CD4-positive, alpha-beta T cell treated with Interleukin-17A for 1 hour (primary cell): ENCODE measurements at places on chromosomes 7 and 10.
A peak's percentile ranks its signal among the peaks of the same experiment; 100 is the strongest.

- DNase-seq: no peak
Measured at GRCh38 chr7:7607010-7607409, 33.5 kb upstream of the UMAD1 start.

DNA sequence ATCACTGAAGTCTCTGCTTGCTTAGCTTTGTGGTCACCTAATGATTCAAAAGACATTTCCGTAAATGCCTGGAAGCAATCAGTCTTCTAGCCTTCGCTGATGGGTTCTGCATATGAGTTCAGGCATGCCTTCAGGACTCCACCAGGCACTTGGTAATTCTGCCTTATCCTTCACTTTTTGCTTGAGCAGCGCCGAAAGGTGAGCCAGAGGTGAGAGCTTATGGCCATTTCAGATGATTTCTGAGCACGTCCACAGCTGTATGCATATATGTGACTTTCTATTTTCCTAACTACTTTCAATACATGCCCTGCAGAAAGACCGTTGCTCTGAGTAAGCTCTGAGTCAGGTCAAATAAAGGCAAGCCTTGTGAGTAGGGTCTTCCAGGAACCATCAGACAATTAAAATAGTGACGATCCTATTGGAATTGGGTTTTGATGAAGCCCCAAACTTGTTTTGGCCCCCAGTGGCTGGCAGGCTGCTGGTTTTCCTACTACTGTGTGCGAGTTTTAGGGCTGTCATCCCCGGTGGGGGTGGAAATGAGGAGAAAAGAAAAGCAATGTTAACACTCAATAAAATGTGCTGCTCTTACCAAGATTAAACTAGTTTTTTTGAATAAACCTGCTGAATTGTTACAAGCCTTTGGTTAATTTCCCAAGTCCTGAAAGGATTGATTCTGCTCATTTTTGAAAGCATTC is 154.4 kb upstream of the AKR1E2 start:
- no peak for DNase-seq

- DNase-seq: peak; percentile 48
Measured at GRCh38 chr10:49539320-49539885, 482 bp upstream of the ERCC6 start.

DNA sequence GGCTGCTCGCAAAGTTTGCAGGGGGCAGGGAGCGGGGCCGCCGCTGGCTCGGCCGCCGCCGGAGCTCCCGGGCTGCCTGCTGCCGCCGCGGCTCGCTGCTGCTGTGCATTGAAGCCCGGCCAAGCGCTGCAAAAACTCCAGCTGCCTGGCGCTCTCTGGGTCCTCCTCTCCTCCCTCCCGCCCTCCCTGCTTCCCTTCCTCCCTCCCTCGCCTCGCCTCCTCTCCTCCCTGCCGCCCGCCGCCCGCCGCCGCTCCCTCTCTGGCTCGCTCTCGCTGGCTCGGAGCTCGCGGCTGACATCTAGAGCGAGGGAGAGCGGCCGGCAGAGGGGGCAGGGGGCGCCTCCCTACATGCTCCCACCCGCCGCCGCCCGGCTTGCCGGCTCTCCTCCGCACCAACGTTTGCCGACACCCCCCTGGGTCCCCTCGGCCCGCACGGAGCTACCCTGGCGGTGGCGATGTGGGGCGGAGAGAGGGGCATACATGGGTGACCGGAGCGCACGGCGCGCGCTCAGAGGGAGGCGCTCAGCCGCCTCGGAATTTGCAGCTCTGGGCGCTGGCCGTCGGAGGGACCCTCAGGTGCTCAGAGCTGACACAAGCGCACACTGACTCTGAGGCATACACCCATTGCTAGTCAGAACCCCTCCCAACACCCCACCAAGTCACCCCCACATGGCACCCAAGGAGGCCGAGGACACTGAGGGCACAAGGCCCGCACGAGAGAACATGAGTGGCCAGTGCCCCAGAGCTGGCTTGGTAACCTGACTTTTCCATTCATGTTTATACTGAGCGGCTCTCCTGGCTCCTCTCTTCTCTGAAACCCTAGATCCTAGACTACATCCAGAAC is 1.2 kb upstream of the PLXNA4 start:
- no peak for DNase-seq

DNA sequence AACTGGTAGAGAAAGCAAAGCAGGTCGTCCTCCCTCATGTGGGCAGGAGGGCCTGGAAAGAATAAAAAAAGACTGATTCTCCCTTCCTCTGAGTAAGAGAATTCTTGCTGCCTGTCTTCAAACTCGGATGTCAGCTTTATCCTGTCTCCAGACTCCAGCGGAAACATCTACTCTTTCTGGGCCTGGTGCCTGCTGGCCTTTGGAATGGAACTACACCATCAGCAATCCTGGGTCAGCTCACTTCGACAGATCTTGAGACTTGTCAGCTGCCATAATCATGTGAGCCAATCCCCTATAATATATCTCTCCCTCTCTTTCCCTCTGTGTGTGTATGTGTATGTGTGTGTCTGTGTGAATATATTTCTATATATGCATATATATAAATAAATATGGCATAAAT is 411.0 kb upstream of the DPP6 start:
- no peak for DNase-seq

- no peak for DNase-seq
Measured at GRCh38 chr10:72062832-72063702, 25.3 kb downstream of the SPOCK2 start.

GRCh38 chr10:75433216-75433615 is 1.8 kb downstream of the LRMDA start:
- DNase-seq: no peak
